Naive thymus-derived CD8-positive, alpha-beta T cell (primary cell): ENCODE measurements at places on chromosomes 1 and 21.

DNA sequence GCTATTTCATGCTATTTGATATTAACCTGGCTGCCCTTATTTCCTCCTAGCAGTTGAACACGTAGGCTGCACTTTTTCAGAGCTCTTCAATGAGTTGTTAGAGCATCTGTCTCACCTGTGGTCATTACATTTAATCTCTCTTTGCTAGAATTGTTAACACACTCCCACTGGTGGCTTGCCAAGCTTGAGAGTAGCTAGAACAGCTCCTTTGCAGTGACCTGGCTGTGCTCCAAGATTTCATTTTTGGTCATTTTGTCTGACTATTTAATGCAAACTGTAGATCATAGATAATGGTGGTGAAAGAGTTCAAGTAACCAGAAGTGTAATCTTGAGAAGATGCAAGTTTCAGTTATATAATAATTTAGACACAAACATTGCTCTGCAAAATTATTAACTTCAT, 105.6 kb downstream of the LRRC7 start:
- DNase-seq, result no peak
- no peaks in the 10 kb centered on the region for H3K27me3 ChIP-seq
- H3K27ac ChIP-seq, result no peak overlapping the region
- H3K36me3 ChIP-seq, result peaks cover 6% of the 10 kb centered on the region

GRCh38 chr1:166297993-166298392, 131.2 kb upstream of the FAM78B start:
- H3K27me3 ChIP-seq, result no peaks in the 10 kb centered on the region
- H3K4me1 ChIP-seq, result no peaks in the 10 kb centered on the region
- H3K4me3 ChIP-seq, result no peak overlapping the region

GRCh38 chr21:31647650-31648049, 11.8 kb upstream of the SOD1 start:
- no peaks in the 10 kb centered on the region for H3K36me3 ChIP-seq
- H3K27ac ChIP-seq, result no peak overlapping the region
- no peaks in the 10 kb centered on the region for H3K27me3 ChIP-seq
- H3K4me1 ChIP-seq, result no peaks in the 10 kb centered on the region
- H3K4me3 ChIP-seq, result no peak overlapping the region
- no peak for DNase-seq

GRCh38 chr1:156251527-156251926, 3.7 kb upstream of the PAQR6 start:
- H3K4me3 ChIP-seq, result no peak overlapping the region
- H3K27ac ChIP-seq, result peak overlapping the region; percentile 40
- peaks cover 48% of the 10 kb centered on the region for H3K36me3 ChIP-seq
- DNase-seq, result no peak
- peaks cover 14% of the 10 kb centered on the region for H3K4me1 ChIP-seq
- H3K27me3 ChIP-seq, result no peaks in the 10 kb centered on the region

DNA sequence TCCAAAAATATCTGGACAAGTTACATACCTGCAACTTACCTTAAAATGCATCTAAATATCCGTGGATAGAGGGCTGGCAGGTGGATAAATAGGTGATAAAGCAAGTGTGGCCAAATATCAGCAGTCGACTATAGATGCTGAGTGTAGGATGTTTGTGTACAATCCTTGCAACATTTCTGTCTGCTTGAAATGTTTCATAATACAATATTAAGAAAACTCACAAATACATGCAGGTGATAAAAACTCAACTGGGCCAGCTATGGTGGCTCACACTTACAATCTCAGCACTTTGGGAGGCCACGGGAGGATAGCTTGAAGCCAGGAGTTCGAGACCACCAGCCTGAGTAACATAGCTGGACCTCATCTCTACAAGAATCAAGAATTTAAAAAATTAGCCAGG, 41.0 kb downstream of the ACTA1 start:
- no peak overlapping the region for H3K4me3 ChIP-seq
- H3K27ac ChIP-seq, result no peak overlapping the region
- no peaks in the 10 kb centered on the region for H3K36me3 ChIP-seq

DNA sequence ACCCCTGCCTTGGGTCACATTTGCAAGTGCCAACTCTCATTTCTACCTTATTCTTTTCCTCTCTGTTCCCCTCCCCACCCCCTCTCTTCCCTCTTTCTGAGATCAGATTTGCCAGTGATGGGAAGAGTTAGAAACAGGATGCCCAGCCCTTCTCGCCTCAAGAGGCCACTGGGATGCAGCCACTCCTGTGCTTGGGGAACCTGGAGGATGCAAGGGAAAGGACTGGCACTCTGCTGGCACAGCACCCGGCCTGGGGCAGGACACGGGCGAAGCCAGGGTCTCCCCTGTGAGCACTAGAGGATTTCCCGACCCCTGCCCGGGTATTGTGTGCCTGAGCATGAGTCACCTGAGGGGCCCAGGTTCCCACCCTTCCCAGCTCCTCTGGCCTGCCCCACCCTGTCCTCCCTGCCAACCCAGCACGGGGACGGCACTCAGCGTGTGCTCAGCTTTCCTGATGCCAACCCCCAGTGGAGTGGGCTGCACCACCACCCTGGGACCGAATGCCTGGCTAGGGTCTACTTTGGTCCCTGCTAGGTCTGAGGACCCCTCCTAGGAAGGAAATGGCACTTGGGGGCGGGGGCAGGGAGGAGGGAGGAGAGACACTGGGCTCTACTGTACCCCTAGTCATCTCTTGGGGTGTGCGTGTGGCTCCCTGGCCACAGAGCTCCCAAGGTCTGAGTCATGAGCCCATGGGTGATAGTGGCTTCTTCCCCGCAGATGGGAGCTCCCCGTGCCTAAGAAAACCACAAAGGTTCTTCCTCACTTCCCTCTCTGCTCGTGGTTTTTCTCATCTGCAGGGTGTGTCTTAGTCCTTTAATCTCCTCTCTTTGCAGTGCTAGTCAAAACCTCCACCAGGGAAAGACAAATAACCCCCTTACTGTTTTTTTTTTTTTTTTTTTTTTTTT, 12.4 kb downstream of the LMNA start:
- no peaks in the 10 kb centered on the region for H3K27me3 ChIP-seq
- peaks cover 19% of the 10 kb centered on the region for H3K4me1 ChIP-seq
- DNase-seq, result peak; percentile 87
- H3K4me3 ChIP-seq, result peak overlapping the region; percentile 9

GRCh38 chr1:84103197-84103992, 40.7 kb upstream of the PRKACB start:
- no peak overlapping the region for H3K4me3 ChIP-seq
- no peaks in the 10 kb centered on the region for H3K4me1 ChIP-seq
- no peak for DNase-seq

DNA sequence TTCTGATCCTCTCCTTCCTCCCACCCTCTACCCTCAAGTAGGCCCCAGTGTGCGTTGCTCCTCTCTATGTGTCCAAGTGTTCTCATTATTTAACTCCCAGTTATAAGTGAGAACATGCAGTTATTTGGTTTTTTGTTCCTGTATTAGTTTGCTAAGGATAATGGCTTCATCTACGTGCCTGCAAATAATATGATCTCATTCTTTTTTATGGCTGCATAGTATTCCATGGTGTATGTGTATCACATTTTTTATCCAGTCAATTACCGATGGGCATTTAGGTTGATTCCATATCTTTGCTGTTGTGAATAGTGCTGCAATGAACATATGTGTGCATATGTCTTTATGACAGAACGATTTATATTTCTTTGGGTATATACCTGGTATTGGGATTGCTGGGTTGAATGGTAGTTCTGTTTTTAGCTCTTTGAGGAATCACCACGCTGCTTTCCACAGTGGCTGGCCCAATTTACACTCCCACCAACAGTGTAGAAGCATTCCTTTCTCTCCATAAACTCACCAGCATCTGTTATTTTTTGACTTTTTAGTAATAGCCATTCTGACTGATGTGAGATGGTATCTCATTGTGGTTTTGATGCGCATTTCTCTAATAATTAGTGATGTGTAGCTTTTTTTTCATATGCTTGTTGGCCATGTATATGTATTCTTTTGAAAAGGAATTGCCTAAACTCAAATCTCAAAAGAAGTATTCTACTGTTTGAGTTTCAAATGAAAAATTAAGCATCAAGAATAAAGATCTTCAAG, 116.9 kb downstream of the ETS2 start:
- no peaks in the 10 kb centered on the region for H3K36me3 ChIP-seq
- H3K4me3 ChIP-seq, result no peak overlapping the region
- peaks cover 13% of the 10 kb centered on the region for H3K27me3 ChIP-seq
- H3K4me1 ChIP-seq, result peaks cover 2% of the 10 kb centered on the region
- no peak overlapping the region for H3K27ac ChIP-seq
- DNase-seq, result no peak

DNA sequence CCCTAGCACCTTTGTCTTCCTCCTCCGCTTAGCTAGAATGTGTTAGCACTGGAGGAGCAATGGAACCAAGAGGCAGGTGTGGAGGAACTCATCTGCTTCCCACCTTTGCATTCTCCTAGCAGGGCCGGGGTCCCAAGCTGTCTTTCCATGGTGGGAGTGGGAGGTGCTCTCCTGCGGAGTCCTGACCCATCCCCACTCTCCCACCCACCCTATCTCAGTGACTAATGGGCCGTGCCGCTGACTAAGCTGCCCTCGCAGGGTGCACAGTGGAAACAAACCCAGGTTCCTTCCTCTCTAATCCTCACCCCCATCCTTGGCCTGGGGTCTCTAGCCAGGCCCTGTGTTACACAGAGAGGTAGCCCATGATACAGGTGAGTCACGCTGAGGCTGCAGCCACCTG, 177.5 kb downstream of the HIVEP3 start:
- H3K27ac ChIP-seq, result peak overlapping the region; percentile 12
- H3K36me3 ChIP-seq, result no peaks in the 10 kb centered on the region
- H3K27me3 ChIP-seq, result no peaks in the 10 kb centered on the region
- DNase-seq, result no peak
- H3K4me1 ChIP-seq, result peaks cover 13% of the 10 kb centered on the region
- H3K4me3 ChIP-seq, result no peak overlapping the region

- H3K27me3 ChIP-seq, result peaks cover 15% of the 10 kb centered on the region
- no peak overlapping the region for H3K4me3 ChIP-seq
- no peaks in the 10 kb centered on the region for H3K36me3 ChIP-seq
Observed at GRCh38 chr1:42130061-42130660, 23.0 kb upstream of the GUCA2B start.

DNA sequence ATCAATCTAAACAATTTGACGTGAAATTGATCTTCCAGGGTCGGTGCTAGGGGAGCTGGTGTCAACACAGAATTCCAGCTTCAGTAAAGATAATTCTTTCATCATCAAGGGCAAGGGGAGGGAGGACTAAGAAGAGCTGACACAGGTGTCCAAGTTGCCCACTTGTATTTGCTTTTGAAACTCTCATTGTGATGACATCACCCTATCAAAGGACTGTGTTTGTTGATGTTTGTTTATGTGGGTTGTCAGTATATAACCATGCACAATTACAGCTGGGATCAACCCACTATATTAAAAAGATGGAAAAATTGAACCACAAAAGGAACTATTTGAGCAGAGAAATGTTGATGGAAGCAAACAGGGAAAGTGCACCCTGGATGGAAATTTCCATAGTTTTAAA, 48.8 kb downstream of the ZC3H11B start:
- no peaks in the 10 kb centered on the region for H3K36me3 ChIP-seq
- H3K27ac ChIP-seq, result no peak overlapping the region
- no peak for DNase-seq
- no peaks in the 10 kb centered on the region for H3K4me1 ChIP-seq
- peaks cover 3% of the 10 kb centered on the region for H3K27me3 ChIP-seq
- no peak overlapping the region for H3K4me3 ChIP-seq
